Renal cortex interstitium (tissue), 15 donors: ENCODE measurements at places on chromosomes 3 and 15. TPM values are rescaled to one million over a fixed set of nuclear protein-coding genes. Genes with fewer than 3 reads are reported as not detected.
A peak's percentile ranks its signal among the peaks of the same experiment; 100 is the strongest.

Gene MAP1A
- 10.0 TPM for polyA plus RNA-seq

Gene C3orf80
- 0.39 TPM for polyA plus RNA-seq

Gene CMSS1
- 47.4 TPM for polyA plus RNA-seq

Gene CPB1
- polyA plus RNA-seq: 1.4 TPM

Gene ISLR
- 77.4 TPM for polyA plus RNA-seq

Gene ITIH1
- not detected for polyA plus RNA-seq

Gene SELENOT
- polyA plus RNA-seq: 107 TPM

Gene DPH6
- 18.9 TPM for polyA plus RNA-seq

Gene NEO1
- polyA plus RNA-seq: 128 TPM

Gene NRROS
- 3.0 TPM for polyA plus RNA-seq

DNA sequence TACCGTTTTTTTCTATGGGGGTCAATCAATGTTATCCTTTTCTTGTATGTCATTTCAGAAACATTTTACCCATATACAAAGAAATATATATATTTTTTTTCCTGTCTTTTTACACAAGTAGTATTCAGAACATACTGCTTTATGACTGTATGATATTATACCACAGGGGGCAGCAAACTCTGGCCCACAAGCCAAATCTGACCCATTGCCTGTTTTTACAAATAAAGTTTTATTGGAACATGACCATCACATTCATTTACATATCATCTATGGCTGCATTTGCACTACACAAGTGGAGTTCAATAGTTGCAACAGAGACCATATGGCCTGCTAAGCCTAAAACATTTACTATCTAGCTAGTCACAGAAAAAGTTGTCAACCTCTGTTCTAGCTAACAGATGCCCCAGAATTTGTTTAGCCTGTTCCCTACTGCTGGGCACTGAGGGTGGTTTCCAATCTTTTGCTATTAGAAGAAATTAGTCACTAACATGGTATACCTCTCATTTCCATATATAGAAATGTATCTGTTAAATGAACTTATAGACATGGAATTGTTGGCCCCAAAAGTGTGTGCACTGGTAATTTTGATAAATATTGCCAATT, 57.7 kb downstream of the BFSP2 start:
- no peak for DNase-seq

- DNase-seq: no peak
Observed at GRCh38 chr3:48524970-48525369, 21.0 kb upstream of the SHISA5 start.

DNA sequence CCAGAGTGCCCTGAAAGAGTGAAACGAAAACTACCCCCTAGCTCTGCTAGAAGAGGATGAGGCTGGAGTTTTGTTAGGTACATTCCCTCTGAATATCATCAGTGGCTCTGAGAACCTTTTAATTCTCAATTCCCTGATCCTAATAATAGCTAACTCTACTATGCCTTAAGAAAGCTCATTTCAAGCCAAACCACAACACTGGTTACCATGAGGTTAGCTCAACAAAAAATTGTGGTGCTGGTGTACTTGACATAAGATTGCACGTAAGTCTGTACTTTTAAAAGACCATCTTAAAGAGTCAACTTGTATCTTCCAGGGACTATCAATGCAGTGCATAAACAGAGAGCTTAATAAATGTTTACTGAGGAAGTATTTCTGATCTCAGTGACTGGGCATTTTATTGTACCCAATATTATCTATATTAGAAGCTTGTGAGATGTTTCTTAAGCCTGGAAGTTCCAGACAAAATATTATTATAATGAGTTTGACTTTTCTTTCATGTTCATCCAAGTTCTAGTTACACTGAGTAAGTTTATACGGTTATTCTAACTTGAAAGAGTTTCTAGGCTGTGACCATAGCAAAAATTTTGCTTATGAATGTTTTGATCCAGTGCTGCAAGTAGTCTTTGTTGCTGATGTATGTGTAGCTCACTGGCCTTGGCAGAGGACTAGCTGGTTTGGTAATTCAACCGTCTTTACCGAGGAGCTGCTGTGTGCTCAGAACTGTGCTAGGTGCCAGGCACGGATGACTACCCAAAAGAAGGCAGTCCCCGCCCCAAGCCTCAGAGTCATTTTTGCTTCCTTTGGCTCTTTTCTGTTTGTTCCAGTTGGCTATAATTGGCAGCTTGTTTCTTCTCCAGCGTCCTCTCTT, 334.4 kb upstream of the TRIM42 start:
- DNase-seq: no peak

GRCh38 chr3:186138272-186138981, 29.5 kb upstream of the ETV5 start:
- DNase-seq: no peak

- DNase-seq: no peak
Observed at GRCh38 chr3:114336122-114336697, 42.4 kb downstream of the TIGIT start.

GRCh38 chr3:29144807-29145206, 136.1 kb upstream of the RBMS3 start:
- DNase-seq: peak; percentile 53

DNA sequence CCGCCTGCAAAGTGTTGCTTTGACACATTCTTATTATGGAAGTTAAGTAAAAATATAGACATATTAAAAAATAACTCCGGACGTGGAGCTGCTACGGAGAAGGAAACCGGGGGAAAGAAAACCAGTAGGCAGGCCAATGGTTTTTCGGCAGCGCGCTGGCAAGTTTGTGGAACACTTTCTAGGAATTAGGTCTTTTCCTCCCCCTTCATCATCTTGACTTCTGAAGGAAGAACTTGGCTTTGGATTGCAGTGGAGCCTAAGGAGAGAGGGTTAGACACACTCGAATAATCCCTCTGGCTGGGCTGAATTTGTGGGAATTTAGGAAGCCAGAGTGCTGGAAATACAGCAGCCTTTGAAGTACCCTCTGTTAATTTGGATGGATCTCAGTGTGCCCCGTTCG, 317 bp downstream of the ROBO2 start:
- no peak for DNase-seq

DNA sequence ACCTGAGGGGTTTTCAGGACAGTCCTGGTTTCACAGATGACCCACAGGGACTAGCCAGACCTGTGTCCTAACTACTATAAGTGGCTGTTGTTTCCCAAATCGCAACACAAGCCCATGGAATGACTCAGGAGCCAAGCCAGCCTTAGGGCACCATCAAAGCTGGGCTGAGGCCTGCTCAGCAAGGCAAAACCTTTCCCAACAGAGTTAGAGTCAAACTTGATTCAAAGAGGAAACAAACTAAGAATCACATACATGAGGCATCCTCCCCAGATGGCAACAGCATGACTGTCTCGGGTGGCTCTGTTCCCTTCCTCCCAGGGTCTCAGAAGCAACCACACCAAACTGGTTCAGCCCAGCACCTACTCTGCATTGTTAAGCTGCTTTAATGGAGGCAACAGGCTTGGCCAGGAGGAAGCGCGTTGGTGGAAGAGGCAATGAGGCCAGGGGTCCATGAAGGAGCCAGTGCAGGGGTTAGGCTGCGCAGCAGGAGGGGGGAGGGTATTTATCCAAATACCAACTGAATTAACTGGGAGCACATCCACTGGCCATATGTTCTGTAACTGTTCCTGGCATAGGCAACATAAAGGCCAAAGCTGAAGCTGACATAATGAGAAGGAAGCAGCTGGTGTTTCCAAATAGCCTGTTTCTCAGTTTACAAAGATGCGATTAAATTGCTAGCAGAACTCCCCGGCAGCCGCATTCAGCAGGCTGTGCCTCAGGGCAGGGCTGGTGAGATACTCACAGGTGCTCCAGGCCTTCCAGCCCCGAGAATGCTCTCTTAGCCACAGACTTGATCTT, 102.4 kb downstream of the LRIG1 start:
- DNase-seq: no peak

DNA sequence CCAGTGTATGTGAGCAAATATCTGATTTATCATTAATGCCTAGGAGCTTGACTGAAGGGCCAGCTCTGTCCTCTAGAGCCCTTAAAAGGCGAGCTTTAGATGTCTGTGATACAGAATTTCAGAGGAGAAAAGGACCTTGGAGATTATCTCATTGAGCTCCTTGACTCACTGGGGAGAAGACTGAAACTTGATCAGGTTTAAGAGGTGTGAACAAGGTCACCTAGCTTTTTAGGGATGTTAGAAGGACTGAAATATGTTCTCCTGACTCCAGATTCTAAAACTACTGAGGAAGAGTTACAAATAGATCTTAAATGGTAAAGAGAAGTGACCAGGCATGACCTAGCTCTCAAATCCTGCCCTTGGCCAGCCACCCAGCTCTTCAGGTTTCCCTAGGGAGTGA, 193.7 kb upstream of the BHLHE40 start:
- DNase-seq: no peak

DNA sequence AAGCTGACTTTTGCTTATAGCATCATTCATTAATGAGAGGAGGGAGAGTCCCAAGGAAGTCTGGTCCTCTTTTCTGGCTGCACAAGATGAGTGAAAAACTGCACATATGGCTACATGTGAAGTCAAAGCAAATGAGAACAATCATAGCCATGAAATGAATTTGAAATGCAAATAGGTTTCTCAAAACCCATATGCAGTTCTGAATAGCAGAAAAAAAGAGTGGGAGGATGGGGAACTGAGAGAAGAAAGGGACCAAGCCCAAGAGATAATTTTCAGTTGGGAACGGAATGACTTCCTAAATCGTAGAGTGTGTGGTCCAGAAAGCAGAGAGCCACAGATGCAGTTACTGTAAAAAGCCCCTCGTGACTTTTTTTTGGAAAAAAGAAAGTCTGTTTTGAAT, 66.3 kb downstream of the GTPBP8 start:
- DNase-seq: no peak

DNA sequence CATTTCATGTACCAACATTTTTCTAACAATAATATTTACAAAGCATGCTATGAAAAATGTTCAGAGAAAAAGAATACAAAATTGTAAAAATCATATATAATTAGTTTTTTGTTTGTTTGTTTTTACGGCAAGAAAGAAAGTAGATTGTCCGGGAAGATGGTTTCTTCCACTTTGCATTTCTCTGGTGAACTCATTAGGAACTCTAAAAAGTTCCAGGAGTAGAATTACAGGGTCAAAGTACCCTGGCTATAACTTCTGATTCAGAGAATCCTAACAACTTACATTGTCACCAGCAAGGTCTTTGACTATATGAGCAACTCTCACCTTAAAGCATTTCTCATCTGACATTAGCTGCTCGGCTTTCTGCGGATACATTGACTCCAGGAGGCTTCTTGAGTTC, 196.7 kb downstream of the PDE8A start:
- no peak for DNase-seq

DNA sequence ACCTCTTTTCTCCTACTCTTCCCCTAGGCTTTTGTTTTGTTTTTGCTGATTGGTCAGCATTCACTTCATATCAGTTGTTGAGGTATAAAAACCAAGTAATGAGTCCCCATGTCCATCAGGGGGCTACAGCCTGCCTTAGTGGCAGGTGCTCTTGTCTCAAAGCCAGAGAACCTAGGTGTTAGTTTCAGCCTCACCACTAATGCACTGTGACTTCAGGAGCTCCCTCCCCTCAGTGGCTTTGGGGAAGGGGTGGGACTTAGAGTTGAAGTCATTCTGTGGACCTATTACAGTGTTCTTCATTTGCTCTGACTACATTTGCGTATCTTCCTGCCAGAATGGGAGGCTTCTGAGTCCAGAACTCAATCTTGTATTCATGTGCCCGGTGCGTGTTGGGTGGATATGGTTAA, 41.6 kb downstream of the NR2C2 start:
- no peak for DNase-seq

DNA sequence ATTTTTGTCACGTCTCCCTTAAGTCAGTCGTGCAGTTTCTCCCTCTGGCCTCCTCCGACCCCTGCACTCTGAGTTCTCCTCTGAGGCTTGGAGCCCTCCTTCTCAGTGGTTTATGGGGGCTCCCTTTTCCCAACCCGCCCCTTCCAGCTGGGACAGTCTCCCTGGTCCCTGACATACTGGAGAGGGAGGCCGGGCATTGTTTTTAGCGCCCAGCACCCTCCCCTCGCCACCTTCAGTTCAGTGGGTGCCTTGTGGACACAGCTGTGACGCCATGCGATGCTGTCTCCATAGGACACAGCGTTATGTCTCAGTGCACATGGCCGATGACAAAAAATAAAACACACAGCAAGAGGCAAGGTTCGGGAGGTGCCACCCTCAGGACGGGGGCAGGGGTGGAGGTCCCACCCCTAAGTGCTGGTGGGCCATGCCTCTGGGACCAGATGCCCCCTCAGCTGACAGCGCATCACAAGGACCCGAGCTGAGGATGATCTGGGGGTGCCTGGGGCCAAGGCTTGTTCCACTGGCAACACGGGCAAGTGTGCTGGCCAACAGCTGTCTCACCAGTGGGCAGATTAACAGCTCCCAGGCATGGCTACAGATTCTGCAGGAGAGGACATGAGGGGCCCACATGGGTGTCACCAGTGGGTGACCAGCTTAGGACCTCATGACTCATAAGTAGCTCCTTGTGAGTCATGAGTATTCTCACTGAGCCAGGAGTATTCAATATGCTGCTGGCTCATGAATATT, 81.6 kb downstream of the PLXNA1 start:
- no peak for DNase-seq

GRCh38 chr3:149186219-149186618, 35.4 kb downstream of the CP start:
- DNase-seq: no peak

GRCh38 chr3:121894301-121894990, at the start of gene SLC15A2:
TSS of gene SLC15A2 (plus strand) at chr3:121894401. CDS start at chr3:121894477, 76 bp downstream.
- no peak for DNase-seq

DNA sequence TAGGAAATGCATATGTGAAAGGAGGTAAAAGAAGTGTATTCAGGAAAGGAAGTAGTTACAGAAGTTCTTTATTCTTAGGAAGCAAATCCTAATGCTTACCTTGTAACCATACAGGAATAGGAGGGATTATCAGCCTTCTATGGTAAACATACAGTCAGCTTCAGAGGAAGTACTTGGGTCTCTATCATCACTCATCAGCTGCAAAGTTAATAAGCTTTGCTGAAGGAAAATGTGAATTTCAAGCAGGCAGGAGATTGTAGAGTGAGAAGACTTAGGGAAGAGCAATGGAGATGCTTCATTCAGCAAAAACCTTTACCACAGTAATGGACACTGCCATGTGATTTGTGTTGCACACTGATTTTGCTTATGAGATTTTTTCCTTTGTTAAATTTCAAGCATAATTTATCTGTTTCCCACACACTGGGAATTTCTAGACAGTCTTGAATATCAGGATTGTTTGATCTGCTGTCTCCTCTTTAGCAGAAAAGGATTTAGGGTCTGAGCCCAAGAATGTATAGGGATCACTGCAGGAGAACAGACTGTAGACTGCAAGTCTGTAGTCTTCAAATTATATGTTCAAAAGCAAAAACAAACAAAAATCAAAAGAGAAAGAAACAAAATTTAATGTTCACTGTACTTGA, 150.8 kb downstream of the ZNF609 start:
- DNase-seq: no peak

GRCh38 chr3:113167825-113168801, 43.2 kb upstream of the BOC start:
- DNase-seq: no peak
